HT1080 (cell line): ENCODE measurements at places on chromosomes 6 and 20.

- no peak for DNase-seq
Observed at GRCh38 chr6:113564371-113565171, 292.6 kb upstream of the MARCKS start.

- DNase-seq: no peak
Observed at GRCh38 chr20:17933711-17934110, 34.9 kb downstream of the SNX5 start.

DNA sequence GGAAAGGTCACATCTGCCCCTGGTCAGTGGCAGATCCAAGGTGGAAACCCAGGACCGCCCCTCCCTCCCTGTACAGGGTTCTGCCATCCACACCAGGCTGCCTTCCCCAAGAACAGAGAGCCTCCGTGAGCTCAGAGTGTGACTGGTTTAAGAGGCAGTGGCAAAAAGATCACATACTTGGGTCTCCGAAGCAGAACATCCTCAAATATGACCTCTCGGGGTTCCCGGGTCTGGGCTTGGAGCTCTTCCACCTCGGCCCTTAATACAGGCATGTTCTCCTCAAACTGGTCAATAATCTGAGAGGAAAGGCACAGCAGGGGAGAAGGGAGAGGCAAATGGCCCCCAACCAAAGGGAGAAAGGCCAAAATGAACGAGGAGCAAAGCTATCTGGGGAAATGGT, 14.8 kb downstream of the C20orf96 start:
- no peak for DNase-seq

DNA sequence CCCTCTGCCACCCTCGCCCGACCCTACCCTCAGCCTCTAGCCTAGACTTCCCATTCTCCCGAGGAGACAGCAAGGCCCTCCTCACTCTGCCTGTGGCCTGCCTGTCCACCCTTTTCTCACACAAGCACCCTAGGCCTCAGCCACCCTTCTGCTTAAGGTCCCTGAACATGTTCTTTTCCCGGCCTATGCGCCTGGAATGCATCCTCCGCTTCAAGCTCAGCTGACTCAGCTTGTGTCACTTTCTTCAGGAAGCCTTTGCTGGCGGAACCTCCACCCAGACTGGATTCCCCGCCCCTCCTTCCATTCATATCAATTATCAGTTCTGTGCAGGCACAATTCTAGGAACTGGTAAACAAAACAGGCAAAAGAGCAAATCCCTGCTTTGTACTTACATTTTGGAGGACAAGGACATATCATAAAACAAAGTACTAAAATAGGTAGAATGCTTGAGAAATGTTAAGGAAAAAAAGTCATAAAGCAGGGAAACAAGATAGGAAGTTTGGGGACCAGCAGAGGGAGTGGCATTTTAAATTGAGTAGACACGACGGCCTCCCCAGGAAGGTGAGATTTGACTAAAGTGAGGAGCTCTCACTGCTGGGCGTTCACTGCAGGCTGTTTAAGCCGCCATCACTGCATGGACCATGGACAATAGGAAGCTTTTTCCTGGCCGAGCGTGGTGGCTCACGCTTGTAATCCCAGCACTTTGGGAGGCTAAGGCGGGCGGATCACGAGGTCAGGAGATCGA, 17.9 kb upstream of the SNHG17 start:
- DNase-seq: peak; percentile 74

DNA sequence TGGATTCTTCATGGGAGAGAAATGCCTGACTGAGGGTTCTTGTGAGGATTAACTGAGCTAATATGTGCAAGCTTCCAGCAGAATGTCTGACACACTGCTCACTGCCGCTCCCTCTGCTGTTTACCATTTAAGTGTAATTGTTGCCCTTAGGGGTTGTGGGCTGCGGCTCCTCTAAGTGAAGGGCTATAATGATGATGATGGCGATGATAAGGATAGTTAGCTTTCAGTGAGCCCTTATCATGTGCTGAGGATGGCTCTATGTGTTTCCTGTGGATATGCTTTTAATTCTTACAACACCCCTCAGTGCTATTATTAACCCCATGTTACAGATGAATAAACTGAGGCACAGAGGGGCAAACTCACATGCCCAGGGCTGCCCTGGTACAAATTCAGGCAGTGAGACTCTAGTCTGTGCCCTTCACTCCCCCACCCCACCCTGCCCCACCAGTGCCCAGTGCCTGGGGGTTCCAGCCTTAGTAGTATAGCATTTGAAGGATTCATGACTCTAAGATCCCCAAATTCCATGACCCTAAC, 33.4 kb downstream of the TGM2 start:
- no peak for DNase-seq

DNA sequence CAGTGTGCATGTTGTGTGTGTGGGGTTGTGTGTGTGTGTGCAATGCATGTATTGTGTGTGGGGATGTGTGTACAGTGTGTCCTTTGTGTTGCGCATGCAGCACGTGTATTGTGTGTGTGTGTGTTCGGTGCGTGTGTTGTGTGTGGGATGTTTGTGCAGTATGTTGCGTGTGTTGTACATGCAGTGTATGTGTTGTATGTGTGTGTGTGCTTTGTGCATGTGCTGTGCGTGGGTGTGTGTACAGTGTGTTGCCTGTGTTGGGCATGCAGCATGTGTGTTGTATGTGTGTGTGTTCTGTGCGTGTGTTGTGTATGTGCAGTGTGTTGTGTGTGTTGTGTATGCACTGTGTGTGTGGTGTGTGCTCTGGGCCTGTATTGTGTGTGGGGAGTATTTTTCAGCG, 52.7 kb downstream of the CDH4 start:
- DNase-seq: no peak
